ENCODE measurements at places on chromosomes 5 and 9.

DNA sequence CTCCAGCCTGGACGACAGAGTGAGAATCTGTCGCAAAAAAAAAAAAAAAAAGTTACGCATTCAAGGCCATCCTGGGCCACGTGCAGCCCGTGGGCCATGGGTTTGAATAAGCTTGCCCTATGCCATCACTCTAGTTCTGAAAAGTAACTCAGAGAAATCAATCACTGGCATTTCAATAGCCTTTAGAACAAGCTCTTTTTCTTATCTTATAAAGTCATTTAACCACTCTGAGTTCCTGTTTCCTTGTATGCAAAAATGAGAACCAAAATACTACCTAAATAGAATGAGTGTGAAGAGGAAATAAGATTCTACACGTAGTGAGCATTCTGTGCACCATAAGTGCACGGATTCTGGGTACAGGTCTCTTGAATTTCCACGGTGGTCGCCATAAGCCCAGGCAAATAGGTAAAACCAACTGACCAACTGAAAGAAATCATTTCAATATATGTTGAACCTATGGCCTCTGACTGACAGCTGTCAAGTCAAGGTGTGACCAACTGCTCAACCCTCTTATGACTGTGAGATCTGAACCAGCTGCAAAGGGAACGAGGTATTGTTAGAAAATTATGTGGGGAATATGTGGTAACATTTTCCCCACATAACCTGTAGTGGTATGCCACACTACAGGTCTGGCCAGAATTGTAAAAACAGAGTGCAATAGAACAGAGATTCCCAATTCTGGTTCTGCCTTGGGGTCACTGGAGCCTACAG, 143.9 kb upstream of the LHFPL2 start:
- DNase-seq: no peak

DNA sequence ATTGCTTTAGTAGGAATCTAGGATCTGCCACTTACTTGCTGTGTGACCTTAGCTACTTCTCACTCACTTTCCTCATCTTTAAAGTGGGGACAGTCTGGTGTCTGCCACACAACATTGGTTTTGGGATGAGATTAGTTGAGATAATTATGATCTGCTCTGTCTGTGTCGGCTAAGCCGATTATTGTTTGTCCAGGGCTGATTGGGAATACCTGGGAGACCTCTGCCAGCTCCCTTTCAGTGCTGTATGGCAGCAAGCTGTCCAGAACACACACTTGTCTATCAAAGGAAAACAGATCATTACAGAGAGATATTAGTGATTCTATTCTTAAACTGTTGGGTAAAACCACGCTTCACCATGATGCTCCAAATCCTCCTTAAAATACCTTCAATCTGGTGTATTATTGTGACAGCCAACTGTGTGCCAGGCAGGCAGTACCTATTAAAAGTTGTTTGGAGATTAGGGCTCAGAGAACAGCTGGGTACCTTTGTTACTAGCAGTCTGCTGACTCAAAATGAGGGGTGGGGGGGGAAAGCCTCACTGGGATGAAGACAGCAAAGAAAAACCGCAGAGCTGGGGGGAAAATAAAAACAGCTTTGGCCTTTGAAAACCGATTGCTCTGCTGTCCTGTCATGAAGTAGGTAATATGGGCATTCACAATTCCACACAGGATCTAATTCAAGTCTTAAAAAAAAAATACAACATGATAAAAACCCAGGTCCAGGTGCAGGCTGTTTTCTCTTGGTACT, 458.4 kb upstream of the C9orf72 start:
- DNase-seq: no peak

DNA sequence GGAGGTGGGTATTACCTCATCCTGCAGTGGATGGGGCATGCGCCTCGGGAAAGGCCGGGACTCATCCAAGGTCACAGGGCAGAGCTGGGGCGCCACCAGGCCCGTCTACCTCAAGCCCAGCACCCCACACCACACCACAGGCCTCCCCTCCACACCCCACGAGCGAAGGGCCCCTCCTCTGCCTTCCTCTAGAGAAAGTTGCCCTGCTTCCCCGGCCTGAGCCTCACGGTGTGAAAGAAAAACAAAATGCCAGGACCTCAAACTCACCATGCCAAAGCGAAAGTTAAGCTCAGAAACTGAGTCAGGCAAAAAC, 161.1 kb downstream of the COL23A1 start:
- no peak for DNase-seq

GRCh38 chr9:90789862-90790261, 11.8 kb upstream of the SYK start:
- DNase-seq: no peak

DNA sequence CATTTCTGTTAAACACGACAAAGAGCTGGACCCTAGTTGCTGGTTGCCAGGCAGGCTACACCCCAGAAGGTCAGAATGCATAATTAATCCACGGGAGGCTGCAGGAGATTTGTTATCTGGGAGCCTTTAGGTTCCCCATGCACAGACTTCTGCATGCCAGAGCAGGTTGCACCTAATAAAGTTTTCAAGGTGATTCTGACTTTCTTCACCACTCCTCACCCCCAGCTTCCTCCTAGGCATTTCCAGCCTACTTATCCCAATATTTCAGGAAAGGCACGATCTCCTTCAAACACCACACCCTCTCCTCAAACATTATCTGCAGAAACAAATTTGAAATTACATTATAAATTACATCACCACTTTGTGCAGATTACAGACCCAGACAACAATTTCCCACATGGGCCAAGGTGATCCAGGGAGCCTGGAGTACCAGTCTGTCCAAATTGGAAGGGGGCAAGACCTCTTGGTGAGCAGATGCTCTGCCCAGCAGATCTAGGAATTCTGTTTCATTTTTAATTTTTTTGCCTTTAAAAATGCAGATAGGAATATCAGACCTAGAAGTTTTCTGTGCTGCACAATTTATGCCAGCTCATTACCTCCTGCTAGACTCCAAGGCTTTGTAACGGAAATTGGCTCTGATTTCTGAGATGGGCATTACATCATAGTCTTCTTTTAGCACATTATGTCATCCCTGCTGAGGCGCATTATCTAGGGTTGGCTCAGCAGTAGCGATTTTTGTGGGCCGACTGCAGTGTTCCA, 363.4 kb upstream of the SLC30A5 start:
- no peak for DNase-seq

DNA sequence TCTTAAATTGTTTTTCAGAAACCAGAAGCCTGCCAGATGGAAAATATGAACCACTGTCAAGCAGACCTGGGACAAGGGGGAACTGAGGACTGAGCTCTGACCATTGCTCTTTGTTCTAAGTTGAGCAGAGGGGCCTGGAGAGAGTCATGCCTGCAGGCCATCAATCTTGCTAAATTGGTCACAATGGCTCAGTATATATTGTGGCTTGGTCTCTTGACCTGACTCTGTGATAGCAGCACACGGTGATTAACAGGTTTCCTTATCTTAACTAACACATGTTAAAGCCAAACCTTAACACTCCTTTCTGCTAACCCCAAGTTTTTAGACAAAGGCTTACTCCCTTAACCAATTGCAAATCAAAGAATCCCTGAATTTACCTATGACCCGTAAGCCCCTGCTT, 1281.2 kb upstream of the NUDT12 start:
- no peak for DNase-seq

DNA sequence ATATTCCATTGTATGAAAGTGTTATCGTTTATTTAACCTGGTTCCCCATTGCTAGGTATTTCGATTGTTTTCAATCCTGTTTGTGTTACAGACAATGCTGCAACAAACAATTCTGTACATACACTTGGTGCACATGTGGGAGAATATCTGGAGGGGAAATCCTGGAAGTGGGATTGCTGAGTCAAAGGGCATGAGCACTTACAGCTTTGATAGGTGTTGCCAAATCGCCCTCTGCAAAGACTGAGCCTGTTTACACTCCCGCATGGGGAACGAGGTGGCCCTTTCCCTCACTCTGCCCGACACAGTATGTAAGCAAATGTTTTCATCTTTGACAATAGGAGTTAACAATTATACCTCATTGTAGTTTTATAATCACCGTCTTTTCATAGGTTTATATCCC, 66.2 kb downstream of the PDE6A start:
- no peak for DNase-seq

DNA sequence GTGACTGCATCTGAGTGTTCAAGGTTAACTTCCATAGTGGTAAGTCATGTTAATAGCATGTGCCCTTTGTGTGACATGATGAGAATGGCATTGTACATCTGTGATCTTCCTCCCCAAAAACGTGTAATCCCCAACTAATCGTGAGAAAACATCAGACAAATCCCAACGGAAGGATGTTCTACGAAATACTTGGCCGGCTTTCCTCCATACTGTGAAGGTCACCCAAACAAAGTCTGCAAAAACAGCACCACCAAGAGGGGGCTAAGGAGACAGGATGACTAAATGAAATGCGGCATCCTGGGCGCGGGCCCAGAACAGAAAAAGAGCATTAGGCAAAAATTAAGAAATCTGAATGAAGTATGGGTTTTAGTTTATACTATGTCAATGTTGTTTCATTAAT, 81.8 kb downstream of the MED10 start:
- DNase-seq: no peak

DNA sequence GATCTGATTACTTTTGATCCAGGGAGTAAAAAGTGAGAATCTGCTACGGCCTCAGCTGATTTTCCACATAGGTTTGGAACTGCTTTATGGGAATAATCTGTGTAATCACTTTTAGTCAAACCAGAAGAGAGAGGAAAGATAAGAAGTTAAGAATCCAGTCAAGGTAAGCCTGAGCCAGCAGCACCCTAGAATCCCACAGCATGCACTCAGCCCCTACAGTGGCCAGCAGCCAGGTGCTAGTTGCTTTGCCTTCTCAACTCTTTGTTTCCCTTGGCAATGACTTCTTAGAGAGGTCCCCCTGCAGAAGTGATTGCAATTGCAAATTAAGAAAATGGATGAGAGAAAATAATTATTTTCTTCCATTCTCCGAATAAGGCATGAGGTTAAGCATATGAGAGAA, 59.7 kb upstream of the TMED7 start:
- DNase-seq: no peak

DNA sequence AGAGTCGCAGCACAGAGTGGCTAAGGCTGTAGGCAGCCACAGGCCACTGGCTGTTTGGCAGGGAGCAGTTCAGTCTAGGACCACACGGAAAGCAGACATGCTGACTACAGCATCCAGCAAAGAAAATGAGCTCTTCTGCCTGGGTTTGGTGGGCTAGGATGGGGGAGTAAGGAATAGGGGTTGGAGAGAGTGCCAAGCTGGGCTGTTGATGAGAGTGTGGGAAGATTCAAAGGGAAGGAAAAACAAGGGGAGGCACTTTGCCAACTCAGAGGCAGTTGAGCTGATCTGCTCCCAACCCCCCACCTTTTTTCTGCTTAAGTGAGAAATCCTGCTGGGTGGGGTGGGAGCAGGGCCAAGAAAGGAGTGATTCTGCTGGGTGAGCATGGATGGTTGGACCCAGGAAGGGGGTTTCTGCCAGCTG, 35.9 kb downstream of the SVEP1 start:
- no peak for DNase-seq

Measured in activated T-cell treated with anti-CD3 and anti-CD28 coated beads for 4 hours (primary cell).